ENCODE measurements at places on chromosomes 1 and 21.

- no peak for DNase-seq
These were observed 171.4 kb upstream of the ZP4 start for GRCh38 chr1:238061967-238062613.

GRCh38 chr1:70459496-70460225, 48.6 kb downstream of the CTH start:
- DNase-seq: no peak

GRCh38 chr1:20740781-20741180, 8.3 kb upstream of the SH2D5 start:
- no peak for DNase-seq

DNA sequence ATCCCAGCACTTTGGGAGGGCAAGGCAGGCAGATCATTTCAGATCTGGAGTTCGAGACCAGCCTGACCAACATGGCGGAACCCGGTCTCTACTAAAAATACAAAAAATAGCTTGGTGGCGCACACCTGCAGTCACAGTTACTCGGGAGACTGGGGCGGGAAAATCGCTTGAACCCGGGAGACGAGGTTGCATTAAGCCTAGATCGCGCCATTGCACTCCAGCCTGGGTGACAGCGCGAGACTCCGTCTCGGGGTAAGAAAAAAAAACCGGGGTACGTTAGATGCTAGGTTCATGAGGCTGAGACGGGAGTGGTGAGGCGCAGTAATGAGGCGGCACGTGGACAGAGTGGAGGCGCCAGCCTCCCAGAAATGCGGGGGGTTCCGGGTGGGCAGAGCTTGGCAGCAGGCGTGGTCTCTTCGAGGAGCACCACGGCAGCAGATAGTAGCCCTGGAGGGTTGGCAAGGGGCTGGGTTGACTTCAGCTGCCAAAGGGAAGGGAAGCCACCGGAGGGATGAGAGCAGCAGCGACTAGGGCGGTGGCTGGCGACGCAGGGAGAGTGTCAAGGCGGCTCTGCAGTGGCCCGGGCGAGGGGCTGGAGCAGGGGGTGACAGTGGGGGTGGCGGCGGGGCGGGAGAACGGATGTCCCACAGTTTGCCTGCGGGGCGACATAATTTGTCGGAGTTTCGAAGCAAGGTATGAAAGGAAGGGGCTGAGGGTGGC, 832 bp downstream of the MRPL20 start:
- no peak for DNase-seq

DNA sequence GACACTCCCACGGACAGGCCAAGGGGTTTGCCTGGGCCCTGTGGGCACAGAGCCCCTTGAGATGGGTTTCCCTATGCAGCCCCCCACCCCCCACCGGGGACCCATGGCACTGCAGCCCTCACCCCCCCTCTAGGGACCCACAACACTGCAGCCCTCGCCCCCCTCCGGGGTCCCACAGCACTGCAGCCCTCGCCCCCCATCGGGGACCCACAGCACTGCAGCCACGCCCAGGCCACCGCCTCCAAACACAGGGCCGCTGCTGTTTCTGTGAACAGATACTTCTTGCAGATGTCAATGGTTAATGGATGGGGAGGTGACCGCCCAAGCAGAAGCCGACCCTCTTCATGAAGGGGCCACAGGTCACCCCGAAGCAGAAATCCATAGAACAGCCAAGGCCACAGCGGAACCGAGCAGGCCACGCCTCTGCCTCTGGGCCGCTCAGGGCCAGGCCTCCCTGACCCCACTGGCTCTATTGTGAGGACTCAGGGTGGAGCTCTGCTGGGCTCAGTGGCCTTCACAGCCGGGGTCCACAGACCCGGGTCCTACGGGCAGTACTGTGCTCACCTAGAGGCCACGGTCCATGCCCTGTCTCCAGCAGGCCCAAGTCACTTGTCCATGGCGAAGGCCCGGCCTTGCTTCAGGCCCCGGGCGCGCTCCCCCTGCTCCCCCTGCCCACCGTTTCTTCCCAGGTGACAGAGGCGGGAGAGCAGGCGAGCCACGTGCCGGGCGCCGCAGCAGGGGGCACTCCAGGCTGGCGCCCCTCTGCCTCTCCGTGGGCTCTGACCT, 4.1 kb upstream of the POFUT2 start:
- no peak for DNase-seq

GRCh38 chr1:61993331-61993961, 201.2 kb upstream of the L1TD1 start:
- DNase-seq: no peak

DNA sequence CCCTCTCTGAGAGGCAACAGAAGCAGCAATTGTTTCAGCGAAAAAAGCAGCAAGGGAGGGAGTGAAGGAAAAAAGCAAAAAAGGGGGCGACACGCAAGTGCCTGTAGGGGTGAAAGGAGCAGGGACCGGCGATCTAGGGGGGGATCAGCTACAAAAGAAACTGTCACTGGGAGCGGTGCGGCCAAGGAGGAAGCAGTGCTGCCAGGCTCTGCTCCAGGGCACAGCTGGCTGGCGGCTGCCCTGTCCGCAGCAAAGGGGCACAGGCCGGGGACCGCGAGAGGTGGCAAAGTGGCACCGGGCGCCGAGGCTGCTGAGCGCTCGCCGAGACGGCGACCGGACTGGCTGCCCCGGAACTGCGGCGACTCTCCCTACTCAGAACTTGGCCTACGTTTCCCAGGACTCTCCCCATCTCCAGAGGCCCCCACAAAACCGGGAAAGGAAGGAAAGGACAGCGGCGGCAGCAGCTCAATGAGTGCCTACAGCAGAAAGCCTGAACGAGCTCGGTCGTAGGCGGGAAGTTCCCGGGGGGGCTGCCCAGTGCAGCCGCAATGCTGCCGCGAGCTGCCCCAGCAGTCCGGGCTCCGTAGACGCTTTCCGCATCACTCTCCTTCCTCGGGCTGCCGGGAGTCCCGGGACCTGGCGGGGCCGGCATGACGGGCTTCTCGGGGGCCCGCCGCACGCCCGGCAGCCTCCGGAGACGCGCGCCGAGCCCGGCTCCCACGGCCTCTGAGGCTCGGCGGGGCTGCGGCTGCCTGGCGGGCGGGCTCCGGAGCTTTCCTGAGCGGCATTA, 1.0 kb upstream of the CDKN2C start:
- DNase-seq: no peak

- no peak for DNase-seq
These were observed 102.1 kb downstream of the S1PR1 start for GRCh38 chr1:101338714-101339430.

DNA sequence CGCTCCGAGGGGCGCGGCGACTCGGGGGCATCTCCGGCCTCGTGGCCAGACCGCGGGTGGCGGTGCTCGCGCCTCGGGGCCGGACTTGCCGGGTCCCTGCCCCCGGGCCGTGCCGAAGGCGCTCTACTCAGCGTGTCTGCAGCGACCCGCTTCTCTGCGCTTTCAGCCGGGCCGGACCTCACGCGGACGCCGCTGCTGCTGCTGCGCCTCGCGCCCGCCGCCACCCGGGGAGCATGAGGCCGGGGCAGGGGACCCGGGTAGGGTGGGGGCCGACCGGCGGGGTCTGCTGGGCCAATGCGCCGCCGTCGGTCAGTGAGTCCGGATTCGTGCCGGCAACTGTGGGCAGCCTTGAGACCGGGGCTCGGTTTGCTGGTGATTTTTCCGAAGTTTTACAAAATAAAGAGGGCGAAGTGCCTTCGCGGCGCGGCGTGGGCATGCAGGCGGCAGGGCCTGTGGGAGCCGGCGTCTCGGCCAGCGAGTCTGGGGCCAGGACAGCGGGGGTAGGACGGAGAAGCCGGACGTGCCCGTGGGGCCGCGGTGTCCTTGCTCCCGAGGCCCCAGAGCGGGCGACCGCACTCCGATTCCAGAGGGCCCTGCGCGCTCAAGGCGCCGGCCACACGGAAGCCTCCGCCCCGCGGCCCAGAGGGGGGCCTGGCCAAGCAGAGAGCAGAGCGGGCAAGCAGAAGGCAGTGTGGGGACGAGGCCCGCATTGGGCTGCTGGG, 749 bp downstream of the FAM163A start:
- no peak for DNase-seq

GRCh38 chr1:184510110-184510509, 123.3 kb downstream of the C1orf21 start:
- DNase-seq: no peak

DNA sequence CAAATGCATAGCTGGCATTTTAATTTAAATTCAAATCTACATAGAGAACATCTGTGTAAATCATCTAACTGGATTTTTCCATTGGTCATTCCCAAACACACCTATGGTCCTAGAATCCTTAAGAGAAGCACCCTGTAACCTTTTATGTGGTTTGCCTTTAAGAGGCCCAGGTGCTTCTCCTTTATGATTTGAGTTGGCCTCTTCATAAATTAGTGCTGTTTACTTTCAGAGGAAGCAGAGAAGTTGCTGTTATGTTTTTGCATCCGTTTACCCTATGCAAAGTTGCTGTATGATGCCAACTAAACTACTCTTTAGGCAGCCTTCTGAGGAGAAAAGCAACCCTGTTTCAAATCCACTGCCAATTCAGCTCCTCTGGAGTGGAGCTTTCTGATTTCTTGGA, 193.8 kb downstream of the HS2ST1 start:
- DNase-seq: no peak

GRCh38 chr21:17786851-17787181, 32.3 kb downstream of the C21orf91 start:
- no peak for DNase-seq

- no peak for DNase-seq
These were observed 262.5 kb upstream of the ZP4 start for GRCh38 chr1:238153253-238153652.

- DNase-seq: no peak
These were observed 15.3 kb upstream of the ZSWIM5 start for GRCh38 chr1:45221716-45222115.

DNA sequence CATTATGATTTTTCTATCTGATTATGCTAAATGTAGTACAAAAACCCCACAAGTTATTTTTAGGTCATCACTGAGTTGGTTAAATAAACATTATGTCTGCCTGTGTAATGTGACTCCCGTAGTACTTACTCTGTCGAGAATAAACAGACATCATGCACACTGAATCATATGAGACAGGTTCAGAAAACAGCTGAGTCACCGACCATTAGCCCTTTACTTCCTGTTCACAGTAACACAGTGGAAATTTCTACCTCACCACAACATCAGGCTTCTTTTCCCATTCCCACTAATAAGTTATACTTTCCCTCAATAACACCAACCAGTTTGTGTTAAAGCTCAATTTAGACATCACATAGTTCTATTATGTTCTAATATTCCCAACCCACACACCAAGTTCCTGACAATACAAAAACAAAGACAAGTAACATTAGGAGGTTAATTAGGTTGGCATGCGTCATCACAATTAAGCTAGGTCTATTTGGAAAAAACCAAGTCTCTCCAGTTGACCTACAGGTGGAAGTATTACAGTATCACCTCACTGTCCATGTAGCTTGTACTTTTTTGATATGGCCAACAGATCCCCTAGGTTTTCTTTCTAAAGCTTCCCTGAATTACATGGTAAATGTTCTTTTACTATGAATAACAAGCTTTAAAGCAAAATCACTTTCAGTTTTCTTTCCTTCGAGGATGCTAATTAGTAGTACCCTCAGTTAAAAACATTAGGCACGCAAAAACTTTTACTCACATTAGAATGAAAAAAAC, 154.2 kb downstream of the EIF4G3 start:
- no peak for DNase-seq

- DNase-seq: no peak
These were observed 22.5 kb downstream of the TENT5C start for GRCh38 chr1:117628343-117628742.

DNA sequence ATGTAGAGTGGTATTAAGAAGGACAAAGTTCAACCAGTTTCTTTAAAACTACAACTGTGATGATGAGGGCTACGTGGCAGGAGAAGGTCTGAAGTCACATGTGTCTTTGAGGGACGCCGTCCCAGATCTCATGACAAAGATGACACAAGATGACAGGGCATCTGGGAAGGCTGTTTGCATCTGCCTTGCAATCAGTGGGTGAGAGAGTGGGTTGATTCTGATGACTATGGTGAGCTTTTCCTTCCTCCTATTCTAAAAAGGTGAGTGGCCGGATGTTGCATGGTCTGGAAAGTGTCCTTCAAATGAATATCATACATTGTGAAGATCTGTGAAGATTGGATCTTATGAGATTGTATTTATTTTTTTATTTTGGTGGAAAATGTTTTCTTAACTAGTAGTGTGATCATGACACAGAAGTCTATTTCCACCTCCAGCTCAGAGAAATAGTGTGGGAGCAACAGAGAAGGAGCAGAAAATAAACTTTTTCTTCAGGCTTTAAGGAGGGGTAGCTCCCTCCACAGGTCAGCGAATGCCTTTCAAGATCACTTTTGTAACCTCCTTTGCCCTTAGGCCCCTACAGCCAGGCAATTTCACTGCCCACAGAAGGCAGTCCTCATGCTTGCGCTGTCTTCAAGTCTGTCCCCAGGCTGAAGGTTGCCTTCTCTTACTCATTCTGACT, 76.0 kb upstream of the ATF3 start:
- no peak for DNase-seq

- DNase-seq: no peak
These were observed 110.9 kb upstream of the C21orf91 start for GRCh38 chr21:17930093-17930492.

All from activated T-helper 1 cell treated with anti-CD3 and anti-CD28 coated beads, Interleukin-2, amount 50 U/mL, for 16 hours (primary cell).